ENCODE measurements at places on chromosomes 12 and 14.

DNA sequence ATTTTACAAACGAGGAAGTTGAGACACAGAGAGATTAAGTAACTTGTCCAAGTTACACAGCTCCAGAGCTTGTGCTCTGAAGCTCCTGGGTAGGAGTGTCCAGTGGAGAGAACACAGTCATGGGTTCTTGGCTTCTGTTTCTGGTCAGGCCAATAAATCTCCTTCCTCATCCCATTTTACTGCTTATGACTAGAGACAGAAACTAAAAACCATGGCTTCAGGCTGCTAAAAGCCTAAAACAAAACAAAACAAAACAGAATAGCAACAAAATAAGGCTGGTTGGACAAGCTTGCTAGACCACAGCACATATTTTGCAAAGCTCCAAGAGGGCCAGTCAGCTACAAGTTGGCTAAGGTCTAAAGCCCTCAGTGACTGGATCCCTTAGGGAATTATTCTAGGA is 49.8 kb downstream of the PTGER2 start:
- DNase-seq, result no peak

GRCh38 chr14:103020271-103021170 is 36.8 kb downstream of the CDC42BPB start:
- DNase-seq, result no peak

- DNase-seq, result no peak
Observed at GRCh38 chr14:81341370-81341769, 58.8 kb downstream of the STON2 start.

DNA sequence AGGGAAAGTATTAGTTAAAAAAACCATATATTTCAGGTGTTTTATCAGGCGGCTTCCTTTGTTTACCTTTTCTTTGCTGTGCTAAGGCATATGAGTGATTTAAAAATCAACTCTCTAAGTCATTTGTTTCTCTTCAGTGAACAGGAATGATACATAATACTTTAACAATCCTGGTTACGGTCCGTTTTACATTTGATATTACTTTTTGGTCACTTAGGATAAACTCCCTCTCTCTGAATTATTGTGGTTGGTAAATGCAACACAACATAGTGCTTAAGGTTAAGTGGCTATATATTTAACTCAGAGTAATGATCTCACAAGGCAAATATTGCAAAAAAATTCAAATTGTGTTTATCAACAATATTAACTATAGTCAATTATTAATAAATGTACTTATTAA is 32.7 kb upstream of the AKAP6 start:
- DNase-seq, result peak; percentile 11

GRCh38 chr14:102768223-102769048 is 8.8 kb upstream of the TRAF3 start:
- DNase-seq, result no peak

DNA sequence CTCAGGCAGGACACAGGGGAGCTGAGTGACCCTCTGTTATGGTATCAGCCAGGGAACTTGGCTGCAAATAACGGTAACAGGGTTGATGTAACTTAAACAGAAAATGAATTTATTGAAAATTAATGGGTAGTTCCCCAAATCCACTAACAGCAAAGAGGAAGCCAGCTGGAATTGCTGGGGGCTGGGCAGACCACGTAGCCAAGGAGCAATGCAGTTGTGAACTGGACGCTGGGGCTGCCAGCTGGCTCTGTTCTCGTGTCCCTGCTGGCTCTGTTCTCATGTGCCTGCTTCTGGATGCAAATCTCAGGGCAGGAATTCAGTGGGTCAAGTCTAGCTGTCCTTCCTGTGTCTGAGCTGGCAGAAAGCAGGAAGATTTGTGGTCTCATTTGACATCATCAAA is 1383.3 kb upstream of the TMEM132C start:
- no peak for DNase-seq

DNA sequence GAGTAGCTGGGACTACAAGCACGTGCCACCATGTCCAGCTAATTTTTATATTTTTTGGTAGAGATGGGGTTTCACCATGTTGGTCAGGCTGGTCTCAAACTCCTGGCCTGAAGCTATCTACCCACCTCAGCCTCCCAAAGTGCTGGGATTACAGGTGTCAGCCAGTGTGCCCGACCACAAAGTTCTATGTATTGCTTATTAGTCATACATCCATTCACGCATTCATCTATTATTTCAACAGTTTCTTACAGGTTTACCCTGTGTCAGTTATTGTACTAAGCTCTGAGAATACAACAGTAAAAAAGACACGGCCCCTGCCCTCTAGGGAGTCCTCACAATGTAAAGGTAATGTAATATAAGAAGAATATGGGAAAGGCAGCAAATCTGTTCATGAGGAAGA is 188.9 kb upstream of the BTG1 start:
- no peak for DNase-seq

DNA sequence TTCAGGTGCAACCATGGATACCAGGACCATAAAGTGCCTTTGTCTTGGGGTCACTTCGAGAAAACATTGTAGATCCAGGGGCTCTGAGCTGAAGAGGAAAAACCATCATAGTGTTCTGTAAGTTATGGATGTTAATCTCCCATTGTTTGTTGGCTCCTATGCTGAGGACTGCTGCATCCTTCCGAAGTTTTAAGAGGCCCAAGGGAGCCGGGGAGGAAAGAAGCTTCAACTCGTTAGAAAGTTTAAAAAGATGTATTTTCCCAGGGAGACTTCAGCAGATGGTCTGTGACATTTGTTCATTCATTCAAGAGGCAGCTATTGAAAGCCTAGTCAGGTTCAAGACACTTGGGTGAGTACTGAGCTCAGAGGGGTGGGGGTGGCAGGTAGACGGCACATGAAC is 378.8 kb upstream of the TBX3 start:
- no peak for DNase-seq

- peak; percentile 86 for DNase-seq
Observed at GRCh38 chr12:128817111-128818015, 6.4 kb downstream of the SLC15A4 start.

DNA sequence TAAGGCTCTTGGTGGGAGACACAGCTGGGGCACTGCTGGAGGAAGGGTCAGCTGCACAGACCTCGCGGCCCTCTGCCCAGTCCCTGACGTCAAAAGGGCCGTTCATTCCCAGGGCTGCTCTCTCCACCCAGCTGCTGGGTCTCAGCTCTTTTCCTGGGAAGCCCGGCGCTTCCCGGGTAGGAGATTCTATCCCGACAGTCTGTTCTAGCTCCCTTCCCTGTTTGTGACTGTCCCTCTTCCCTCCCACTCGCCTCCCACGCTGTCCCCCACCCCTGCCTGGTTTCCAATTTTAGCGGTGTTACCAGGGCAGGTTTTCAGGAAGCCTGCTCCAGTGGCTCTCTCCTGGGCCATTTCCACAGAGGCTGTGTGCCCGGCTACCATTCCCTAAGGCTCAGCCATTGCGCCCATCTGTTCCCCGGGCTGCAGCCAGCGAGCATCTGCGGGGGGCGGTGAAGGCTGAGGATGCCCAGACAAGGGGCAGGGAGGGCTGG is 186.6 kb downstream of the CACNA1C start:
- no peak for DNase-seq

DNA sequence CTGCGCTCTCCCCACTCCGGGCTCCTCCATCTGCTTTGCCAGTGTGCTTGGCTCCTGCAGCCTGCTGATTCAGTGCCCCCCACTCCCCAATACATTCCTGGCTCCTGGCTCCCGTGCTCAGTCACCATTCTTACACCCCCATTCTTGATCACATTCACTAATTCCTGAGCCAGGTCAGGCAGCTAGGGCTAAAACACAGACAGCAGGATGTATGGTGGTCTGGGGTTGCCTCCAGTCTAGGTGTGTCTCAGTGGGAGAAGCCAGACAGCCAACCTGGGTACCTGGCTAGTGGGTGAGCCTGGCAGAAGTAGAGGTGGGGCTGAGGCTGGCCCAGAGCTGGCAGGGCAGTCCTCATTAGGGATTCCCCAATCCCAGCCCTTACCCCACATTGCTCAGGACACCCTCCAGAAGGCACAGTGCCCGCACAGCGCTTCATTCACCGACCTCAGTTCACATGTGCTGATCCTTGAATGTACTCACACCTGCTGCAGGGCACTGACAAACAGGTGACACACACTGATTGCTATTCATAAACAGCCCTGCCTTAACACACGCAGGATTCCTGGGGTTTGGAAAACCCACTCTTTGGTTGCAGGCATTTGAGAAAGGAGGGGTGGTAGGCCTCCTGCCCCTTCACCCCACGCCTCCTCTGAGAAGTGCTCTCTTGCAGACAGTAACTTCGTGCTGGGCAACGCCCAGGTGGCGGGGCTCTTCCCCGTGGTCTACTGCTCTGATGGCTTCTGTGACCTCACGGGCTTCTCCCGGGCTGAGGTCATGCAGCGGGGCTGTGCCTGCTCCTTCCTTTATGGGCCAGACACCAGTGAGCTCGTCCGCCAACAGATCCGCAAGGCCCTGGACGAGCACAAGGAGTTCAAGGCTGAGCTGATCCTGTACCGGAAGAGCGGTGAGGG is 1.7 kb downstream of the KCNH3 start:
- DNase-seq, result peak; percentile 81

- peak; percentile 92 for DNase-seq
Observed at GRCh38 chr14:73662487-73662943, 17.7 kb downstream of the DNAL1 start.

- no peak for DNase-seq
Observed at GRCh38 chr14:24828486-24828885, 194.5 kb upstream of the GZMB start.

DNA sequence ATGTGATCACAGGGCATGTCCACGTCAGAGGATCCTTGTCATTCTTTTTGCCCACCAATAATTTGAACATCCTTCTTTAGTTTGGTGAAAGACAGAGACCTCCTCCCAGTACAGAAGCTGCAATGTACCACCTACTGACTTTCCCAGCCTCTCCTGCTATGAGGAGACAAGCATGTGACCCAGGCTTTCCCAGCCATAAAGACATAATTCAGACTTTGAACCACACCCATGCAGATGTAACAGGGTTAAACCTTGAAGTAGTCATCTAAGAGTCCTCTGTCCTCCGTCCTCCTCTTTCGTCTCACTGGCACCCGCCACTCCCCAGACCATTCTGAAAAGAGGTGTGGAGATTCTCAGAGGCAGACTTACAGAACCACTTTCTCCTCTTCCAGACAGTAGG is 120.8 kb downstream of the KCNK10 start:
- DNase-seq, result no peak

- DNase-seq, result peak; percentile 2
Observed at GRCh38 chr12:40342010-40342409, 117.2 kb downstream of the LRRK2 start.

DNA sequence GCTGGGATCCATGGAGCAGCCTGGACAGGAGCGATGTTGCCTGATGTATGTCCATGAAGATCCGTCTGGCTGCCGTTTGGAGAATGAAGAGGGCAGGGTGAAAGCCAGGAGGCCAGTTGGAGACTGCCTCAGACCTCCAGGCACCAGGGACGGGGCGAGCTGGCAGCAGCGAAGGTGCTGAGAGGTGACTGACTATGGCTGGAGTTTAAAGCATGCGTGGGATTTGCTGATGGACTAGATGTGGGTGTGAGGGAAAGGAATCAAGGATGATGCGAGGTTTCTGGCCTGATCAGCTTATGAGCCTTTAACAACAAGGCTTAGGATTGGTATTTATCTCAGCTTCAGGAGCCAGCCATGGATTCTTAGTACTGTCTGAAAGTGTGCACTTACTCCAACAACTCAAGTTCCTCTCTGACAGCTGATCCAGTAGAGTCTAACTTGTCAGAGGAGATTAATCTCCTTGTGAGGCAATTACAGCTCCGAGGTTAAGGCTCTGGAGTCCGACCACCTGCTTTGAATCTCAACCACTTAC is 49.4 kb downstream of the DYNC1H1 start:
- no peak for DNase-seq

- no peak for DNase-seq
Observed at GRCh38 chr12:124531281-124531745, 36.1 kb downstream of the NCOR2 start.

DNA sequence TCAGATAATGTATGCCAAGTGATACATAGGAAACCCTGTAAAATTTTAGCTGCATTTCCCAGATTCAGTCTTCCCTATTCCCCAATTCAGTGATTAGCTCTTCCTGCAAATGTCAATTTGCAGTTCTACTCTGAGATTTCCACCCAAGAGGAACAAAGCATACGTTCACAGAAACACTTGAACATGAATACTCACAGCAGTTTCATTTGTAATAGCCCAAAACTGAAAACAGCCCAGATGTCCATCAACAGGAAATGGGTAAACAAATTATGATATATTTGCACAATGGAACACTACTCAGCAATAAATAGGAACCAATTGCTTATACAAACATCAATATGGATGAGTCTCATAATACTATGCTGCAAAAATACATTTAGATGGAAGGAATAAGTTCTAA is 194.2 kb downstream of the GXYLT1 start:
- no peak for DNase-seq

GRCh38 chr14:42149609-42150261 is 543.1 kb downstream of the LRFN5 start:
- no peak for DNase-seq

DNA sequence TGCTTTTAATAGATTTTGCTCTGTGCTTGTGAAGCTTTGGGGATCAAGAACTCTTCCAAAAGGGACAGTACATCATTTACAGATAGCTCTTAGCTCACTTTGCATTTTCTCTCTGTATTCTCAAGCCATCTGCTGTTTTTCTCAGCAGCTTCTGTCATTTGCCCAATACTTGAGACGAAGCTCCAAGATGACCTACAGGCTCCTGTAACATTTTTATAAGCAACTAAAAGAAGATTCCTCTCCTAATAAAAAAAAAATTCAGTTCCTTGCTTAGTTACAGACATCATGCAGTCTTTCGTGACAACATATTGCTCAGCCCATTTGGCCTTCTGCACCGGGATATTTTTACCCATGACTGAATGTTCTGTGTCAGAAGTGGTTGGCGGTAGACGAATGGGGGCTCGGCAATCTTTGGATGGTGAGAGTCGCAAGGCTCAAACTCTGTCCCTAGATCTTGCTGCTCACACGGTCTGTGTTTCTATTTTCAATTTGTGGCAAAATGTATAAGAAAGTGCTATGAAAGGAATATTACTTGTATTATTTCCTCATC is 215.6 kb downstream of the FSCB start:
- DNase-seq, result no peak

GRCh38 chr12:80422550-80422949 is 21.5 kb upstream of the PTPRQ start:
- DNase-seq, result no peak

DNA sequence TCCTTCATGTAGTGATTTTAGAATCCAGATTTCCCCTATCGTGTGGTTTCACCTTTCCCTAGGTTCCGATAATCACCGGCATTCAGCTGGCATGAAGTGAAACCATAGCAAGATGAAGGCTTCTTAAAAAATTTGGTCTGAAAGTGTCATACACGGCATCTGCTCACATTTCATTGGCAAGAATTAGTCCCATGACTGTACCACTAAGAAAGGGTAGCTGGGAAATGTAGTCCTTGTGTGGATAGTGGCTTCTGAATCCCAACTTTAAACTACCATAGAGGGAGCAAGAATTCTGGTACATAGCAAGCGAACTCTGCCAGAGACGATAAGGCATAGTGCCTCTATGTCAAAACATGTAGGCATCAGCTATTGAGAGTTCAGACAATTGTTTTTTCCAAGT is 360.1 kb upstream of the TBX3 start:
- no peak for DNase-seq

GRCh38 chr14:54809767-54810166 is 92.9 kb downstream of the GCH1 start:
- no peak for DNase-seq
